ENCODE measurements at places on chromosomes 5 and 9. TPM values are rescaled to one million over a fixed set of nuclear protein-coding genes. Genes with fewer than 3 reads are reported as not detected.

The CHSY3 gene
- 0.31 TPM for polyA plus RNA-seq

- peaks cover 49% of the 10 kb centered on the region for H3K4me1 ChIP-seq
- DNase-seq: no peak
- H3K4me3 ChIP-seq: no peak overlapping the region
- H3K36me3 ChIP-seq: no peaks in the 10 kb centered on the region
- H3K27me3 ChIP-seq: no peaks in the 10 kb centered on the region
- H3K27ac ChIP-seq: peak overlapping the region; percentile 4
Measured at GRCh38 chr9:18706648-18707047, 232.7 kb downstream of the ADAMTSL1 start.

DNA sequence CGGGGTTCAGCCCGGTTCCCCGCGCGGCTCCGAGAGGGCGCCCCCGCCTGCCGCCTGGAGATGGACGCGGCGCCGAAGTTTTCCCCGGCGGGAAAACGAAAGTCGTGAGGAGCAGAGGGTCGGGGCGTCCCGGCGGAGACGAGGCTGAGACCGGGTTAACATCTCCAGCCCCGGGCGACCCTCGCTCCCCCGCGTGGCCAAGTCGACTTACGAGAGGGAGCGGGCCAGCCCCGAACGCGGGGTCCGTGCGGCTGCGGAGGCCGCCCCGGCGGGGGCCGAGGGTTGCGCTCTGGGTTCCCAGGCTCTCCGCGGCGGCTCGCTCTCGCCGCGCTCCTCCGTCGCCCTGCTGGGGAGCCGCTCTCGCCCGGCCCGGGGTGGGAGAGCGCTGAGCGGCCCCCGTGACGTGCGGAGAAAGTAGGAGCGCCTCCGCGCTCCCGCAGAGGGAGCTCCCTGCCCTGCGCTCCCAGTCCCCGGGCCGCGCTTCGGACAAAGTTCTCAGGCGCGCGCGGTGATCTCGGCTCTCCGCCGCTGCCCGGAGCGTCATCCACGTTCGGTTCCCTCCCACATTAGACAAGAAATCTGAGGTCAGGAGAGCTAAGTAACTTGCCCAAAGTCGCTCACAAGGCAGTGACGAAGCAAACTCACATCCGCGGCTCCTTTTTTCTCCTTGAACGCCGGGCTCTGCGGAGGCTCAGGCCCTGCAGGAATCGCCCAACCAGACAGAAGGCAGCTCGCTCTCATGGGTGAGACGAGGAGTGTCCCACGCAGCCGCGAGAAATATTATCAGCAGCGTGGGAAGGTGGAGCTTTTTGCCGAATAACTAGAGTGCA lies 1.2 kb upstream of the GCNT4 start:
- peak overlapping the region; percentile 98 for H3K27ac ChIP-seq
- peak overlapping the region; percentile 90 for H3K4me3 ChIP-seq
- H3K27me3 ChIP-seq: peaks cover 23% of the 10 kb centered on the region
- DNase-seq: peak; percentile 76
- no peaks in the 10 kb centered on the region for H3K36me3 ChIP-seq

The ANGPTL2 gene
- polyA plus RNA-seq: 5.7 TPM

GRCh38 chr9:133974631-133975341 lies 17.3 kb downstream of the VAV2 start:
- H3K4me1 ChIP-seq: peaks cover 32% of the 10 kb centered on the region
- H3K4me3 ChIP-seq: no peak overlapping the region
- no peaks in the 10 kb centered on the region for H3K27me3 ChIP-seq
- H3K36me3 ChIP-seq: no peaks in the 10 kb centered on the region

The ROR2 gene
- polyA plus RNA-seq: 7.6 TPM

GRCh38 chr5:60437308-60437707 lies 262.7 kb downstream of the DEPDC1B start:
- H3K36me3 ChIP-seq: no peaks in the 10 kb centered on the region
- H3K4me3 ChIP-seq: no peak overlapping the region
- DNase-seq: no peak
- no peak overlapping the region for H3K27ac ChIP-seq
- H3K27me3 ChIP-seq: no peaks in the 10 kb centered on the region

GRCh38 chr9:128394379-128395168 lies 23.4 kb downstream of the URM1 start:
- peaks cover 40% of the 10 kb centered on the region for H3K36me3 ChIP-seq
- H3K27me3 ChIP-seq: peaks cover 64% of the 10 kb centered on the region
- no peak overlapping the region for H3K27ac ChIP-seq
